ENCODE measurements at places on chromosomes 4 and X.

DNA sequence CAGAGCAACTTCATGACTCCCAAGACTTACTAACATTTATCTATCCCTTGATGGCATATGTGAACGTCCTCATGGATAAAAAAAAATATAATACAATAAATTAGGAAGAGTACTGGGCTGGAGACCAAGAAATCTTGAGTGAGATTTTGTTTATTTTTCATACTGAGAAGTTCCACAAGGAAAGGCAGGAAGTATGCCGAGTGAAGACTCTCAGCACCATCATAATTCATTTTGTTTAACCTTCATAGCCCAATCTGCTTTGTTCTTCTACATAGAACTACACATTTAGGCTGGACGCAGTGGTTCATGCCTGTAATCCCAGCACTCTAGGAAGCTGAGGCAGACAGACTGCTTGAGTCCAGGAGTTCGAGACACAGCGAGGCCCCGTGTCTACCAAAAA is 198.3 kb downstream of the NSUN7 start:
- DNase-seq = no peak

GRCh38 chr4:64727960-64728359 is 318.7 kb upstream of the TECRL start:
- no peak for DNase-seq

DNA sequence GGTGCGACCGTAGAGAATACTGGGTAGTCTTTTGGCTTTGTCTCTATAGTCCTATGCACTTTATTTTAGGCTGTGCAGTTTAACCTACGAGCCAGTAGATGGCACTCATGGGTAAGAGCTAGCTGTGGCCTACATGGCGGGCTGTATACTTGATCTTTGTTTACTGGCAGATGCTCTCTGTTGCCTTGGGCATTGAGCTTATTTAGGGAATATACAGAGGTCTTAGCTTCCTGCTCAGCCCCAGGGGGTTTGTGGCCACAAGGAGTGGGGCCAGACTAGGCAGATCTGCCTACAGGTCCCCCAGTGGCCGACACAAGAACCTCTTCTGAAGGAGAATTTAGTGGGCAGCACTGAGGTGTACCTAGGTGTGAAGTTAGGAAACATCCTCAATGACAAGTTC is 227.6 kb upstream of the HDX start:
- no peak for DNase-seq

GRCh38 chr4:101254776-101255175 is 92.5 kb downstream of the PPP3CA start:
- DNase-seq = no peak

DNA sequence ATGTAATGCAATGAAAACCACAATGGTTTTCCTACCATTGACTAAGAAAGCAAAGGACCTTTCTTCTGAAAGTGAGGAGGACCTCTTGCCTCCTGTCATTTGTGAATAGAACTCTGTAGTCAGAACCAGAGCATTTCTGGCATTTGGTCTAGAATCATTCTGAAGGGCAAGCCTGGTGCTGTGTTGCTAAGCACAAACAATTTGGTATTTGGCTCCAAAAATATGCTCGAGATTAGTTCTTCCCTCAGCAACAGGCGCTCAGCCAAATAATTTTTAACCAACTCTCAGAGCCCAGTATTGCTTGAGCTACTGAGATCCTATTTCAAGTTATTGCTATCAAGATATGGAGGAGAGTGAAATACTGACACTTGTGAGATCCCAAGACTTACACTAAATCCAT is 71.0 kb downstream of the SNCA start:
- DNase-seq = no peak

GRCh38 chr4:154529728-154530519 is 20.3 kb downstream of the PLRG1 start:
- DNase-seq = no peak

GRCh38 chr4:140066031-140066930 is 87.7 kb downstream of the MAML3 start:
- no peak for DNase-seq

- no peak for DNase-seq
Observed at GRCh38 chr4:13836946-13837912, 209.7 kb upstream of the BOD1L1 start.

- DNase-seq = no peak
Observed at GRCh38 chrX:150719621-150720020, 26.4 kb downstream of the MTMR1 start.

DNA sequence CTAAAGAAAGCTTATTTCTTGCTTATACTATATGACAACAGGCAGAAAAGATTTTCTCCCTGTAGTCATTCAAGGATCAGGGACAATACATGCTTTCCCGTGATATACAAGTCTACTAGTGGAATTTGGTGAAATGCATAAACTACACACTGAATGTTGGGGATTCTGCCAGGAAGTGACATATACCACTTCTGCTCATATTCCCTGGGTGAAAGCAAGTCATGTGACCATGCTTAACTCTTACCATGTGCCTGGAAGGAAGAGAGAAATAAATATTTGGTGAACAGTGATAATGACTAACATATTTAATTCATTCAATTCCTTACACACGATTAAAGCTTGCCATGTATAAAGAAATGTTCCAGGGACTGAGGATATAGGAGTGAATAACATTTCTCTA is 534.6 kb downstream of the PPARGC1A start:
- DNase-seq = no peak

DNA sequence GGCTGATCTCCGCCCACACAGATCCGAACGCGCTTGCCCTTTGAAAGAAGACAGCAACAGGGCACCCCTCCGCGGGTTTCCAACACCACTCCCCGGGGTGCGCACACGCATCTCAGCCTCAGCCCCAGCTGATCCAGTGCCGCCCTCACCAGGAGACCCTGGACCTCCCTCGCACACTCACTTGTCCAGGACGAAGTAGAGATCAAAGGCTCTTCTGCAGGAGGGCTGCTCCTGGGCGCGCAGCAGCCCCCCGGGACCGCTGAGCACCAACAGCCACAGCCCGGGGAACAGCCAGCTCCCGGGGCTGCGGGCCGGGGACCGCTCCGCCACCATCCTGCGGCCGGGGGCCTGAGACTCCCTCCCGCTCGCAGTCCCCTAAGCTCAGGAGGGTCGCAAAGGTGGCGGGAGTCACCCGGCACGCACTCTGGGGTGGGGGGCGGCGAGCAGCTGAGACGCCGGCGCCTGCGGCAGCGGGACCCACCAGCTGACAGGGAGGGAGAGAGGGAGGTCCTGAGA is 743 bp downstream of the ANTXR2 start:
- peak; percentile 77 for DNase-seq

GRCh38 chr4:58175024-58175423 is 1064.8 kb upstream of the IGFBP7 start:
- no peak for DNase-seq

GRCh38 chr4:111639876-111640275 is 505.4 kb upstream of the FAM241A start:
- no peak for DNase-seq

- no peak for DNase-seq
Observed at GRCh38 chr4:153223930-153224329, 19.7 kb downstream of the TRIM2 start.

DNA sequence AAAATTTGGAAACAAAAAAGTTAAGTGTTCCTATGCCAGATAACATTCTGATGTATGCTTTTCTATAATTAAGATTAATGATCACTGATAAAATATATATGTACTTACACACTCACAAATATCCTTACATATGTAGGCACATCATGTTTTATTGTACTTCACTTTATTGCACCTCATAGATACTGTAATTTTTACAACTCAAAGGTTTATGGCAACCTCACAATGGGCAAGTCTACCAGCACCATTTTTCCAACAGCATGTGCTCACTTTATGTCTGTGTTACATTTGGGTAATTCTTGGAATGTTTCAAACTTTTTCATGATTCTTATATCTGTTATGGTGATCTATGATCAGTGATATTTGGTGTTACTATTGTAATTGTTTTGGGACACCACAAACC is 57.8 kb upstream of the GPRIN3 start:
- no peak for DNase-seq

GRCh38 chr4:15317246-15317645 is 110.6 kb upstream of the C1QTNF7 start:
- DNase-seq = no peak

GRCh38 chrX:107706309-107706708 is 69.3 kb downstream of the TSC22D3 start:
- no peak for DNase-seq

GRCh38 chr4:19592391-19592790 is 659.3 kb upstream of the SLIT2 start:
- no peak for DNase-seq

- no peak for DNase-seq
Observed at GRCh38 chr4:54800831-54801530, 143.2 kb downstream of the KIT start.

GRCh38 chr4:17773135-17773698 is 8.2 kb downstream of the FAM184B start:
- DNase-seq = no peak

GRCh38 chr4:153211986-153212728 is 7.9 kb downstream of the TRIM2 start:
- DNase-seq = no peak

DNA sequence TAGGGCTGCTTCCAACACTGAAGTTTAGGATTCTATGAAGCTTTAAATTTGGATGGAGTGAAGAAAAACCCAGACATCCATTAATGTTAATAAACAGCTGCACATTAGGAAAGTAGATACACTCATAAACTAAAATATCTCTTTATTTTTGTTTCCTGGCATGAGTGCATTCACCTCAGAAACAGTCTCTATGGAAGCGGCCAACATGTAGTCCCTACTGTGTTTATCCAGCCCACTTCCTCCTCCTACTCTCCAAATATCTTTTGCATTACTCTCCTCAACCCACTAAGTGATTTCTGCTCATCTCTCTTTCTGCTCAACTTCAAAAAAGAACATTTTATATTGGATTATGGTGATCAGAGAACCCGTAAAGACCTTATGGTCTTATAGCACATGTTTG is 180.3 kb upstream of the MXRA5 start:
- no peak for DNase-seq

- DNase-seq = no peak
Observed at GRCh38 chr4:890036-890695, 42.0 kb downstream of the GAK start.

DNA sequence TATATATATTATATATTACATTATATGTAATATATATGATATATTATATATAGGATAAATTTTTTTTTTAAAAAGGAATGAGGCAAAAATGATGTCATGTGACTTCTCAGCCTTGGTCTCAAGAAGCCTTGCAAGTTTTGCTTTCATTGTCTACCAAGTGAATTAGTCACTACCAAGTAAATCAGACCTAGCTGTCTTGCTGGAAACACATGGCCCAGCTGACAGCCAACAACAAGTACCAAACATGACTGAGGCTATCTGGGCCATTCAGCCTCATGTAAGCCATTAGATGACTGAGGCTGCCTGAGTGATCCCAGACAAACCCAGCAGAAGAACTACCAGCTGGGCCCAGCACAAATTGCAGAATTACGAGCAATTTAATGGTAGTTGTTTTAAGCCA is 44.9 kb downstream of the HAND2 start:
- DNase-seq = no peak

DNA sequence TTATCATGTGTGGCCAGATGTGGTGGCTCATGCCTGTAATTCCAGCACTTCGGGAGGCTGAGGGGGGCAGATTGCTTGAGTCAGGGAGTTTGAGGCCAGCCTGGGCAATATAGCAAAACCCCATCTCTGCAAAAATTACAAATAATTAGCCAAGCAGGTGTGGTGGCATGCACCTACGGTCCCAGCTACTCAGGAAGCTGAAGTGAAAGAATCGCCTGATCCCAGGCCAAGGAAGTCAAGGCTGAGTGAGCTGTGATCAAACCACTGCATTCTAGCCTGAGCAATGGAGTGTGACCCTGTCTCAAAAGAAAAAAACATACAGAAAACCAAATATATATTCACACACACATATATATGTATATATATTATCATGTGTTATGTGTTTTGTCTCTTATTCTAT is 15.0 kb downstream of the APELA start:
- no peak for DNase-seq

DNA sequence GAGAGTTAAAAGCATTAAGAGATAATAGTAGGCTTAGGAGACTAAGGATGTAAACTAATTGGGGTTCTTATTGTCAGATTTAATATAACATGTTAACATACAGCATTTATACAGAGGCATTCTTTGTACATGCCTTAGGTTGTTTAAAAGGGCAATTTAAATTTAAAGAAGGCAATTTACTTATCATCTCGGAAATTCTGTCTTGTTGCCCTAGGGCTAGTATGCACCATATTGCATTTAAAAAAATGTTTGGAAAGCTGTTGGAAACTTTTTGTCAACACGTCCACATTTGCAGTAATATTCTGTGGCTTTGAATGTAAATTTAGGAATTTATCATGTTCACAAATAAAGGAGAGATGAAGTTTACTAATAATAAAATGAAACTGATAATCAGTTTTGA is 25.5 kb downstream of the GALNT7 start:
- DNase-seq = no peak

DNA sequence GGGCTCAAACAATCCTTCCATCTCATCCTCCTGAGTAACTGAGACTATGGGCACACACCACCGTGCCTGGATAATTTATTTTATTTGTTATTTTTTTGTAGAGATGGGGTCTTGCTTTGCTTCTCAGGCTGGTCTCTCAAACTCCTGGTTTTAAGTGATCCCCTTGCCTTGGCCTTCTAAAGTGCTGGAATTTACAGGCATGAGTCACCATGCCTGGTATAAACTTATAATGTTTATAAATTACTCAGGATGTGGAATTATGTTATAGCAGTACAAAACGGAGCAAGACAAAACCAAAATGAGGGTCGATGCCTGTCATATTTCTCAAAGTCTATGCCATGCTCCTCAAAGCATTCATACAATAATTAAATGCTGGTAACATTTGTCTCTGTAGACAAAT is 29.8 kb upstream of the TEX13C start:
- no peak for DNase-seq

DNA sequence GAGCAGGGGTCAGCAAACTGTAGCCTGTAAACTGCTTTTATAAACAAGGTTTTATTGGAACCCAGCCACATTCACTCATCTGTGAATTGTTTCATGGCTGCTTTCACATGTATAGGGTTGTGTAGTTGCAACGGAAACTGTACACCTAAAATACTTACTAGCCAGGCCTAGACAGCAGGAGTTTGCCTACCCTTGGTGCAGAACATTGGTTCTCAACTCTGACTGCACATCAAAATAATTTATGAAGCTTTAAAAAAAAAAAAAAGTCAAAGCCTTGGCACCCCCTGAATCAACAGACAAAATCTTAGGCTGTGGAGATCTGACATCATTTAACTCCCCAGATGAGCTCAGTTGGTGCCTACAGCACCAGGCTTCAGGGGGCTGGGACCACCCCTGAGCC is 27.8 kb downstream of the ADGRA3 start:
- no peak for DNase-seq

All from sciatic nerve (tissue), 2 donors.